Naive thymus-derived CD8-positive, alpha-beta T cell (primary cell): ENCODE measurements at places on chromosomes 5 and 9.

- DNase-seq = no peak
Measured at GRCh38 chr5:123610209-123610608, 98.2 kb downstream of the CSNK1G3 start.

GRCh38 chr5:129069292-129069691, 25.3 kb upstream of the ISOC1 start:
- DNase-seq = no peak

DNA sequence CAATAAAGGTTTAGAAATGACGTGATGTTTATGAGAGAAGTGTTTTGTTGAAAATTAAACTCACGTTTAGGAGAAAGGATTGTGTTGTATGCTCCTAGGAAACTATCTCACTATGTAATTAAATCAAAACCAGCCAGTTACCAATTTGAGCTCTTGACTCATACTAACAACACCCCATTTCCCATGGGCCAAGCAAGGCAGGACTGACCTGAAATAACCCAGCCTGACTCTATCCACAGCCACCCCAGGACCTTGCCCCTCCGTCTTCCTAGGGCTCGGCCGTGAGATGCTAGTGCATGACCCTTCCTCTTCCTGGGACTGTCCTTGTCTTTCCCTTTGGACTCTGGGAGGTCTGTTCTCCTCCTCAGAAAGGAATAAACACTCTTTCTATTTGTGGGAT, 16.4 kb downstream of the TLR4 start:
- no peak for DNase-seq

DNA sequence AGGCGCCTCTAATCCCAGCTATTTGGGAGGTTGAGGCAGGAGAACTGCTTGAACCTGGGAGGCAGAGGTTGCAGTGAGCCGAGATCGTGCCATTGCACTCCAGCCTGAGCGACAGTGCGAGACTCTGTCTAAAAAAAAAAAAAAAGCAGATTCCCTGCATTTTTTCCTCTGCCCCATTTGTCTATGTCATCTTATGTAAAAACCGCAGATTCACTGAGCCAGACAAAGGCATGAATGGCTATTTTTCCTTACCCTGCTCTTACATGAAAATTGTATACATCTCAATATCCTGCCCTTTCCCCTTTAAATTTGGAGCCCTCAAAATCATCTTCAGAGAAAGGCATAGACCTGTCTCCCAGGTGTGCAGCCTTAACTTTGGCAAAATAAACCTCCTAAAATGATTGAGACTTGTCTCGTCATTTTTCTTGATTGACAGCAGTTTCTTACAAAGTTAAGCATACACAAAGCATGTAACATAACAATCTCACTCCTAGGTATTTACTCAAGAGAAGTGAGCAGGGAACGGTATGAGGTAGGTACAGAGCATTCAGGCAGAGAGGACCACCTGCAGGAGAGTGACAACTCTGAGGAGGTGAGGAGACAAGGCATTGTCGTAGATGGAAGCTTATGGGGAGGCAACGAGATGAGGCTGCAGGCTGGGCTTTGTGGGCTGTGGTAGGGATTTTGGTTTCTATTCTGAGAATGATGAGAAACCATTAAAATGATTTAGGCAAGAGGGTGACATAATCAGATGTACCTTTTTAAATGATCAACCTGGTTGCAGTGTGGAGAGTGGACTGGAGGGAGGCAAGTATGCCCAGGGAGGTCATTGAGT, 65.7 kb upstream of the IL6ST start:
- peak; percentile 37 for DNase-seq

DNA sequence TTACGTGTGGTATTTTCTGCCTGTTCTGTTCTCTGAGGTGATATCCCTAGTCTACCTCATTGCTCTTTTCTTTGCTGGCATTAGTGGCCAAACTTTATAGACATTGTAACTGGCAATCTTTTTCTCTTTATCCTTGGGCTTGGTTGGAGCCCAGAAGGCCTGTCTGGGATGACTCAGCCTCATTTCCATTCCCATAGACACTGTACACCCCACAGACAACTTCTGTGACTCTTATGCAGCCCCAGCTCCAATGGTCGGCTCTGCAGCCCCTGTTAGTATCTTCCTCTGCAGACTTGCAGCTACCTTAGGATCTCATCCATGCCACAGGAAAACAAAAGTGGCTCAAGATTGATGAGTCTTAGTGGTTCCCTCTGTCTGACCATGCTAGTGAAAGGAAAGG, 79.8 kb downstream of the CFAP95 start:
- no peak for DNase-seq

- no peak for DNase-seq
Measured at GRCh38 chr9:126451316-126451885, 124.8 kb downstream of the MVB12B start.

DNA sequence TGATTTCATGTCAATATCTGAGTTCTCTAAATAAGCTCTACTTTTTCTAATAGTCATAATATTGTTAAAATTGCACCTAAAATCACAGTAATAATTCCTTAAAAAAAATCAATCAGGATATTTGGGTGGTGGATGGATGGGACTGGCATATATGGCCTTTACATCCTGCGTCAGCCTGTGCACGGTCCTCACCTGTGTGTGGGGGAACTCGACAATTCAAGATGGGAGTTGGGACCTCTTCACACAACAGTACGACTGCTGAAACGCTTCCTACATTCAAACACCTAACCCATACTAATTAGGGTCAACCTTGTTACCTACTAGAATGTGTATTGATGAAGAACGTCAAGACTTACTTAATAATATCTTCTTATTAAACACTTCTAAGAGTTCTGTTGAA, 90.5 kb downstream of the OSMR start:
- DNase-seq = no peak

DNA sequence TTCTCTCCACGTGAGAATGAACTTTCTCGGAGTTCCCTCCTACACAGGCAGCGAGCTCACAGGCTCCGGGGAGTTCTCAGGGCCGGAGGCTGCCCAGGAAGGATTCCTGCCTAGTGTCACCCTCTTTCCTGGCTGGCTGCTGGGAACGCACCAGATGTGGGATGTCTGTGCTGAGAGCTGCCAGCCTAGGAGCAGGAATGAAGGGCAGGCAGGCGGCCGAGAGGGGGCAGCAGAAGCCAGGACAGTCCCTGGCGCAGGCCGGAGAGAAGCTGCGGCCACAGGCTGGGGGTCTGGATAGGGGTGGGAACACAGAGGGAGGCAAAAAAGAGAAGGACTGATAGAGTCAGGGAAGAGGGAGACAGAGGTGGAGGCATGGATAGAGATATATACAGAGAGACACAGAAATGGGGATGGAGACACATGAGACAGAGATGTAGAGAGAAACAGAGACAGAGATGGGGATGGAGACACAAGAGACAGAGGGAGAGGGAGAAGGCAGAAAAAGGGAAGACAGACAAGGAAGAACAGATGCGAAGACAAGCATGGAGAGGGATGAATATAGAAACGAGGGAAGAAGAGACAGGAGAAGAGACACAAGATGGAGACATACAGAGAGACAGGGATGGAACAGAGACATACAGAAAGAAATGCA, 25.3 kb upstream of the ENHO start:
- peak; percentile 22 for DNase-seq

- DNase-seq = no peak
Measured at GRCh38 chr5:77394064-77394715, 97.9 kb downstream of the WDR41 start.

GRCh38 chr5:148290271-148291195, 21.7 kb upstream of the SPINK7 start:
- DNase-seq = no peak

GRCh38 chr9:135857371-135857786, 50.0 kb downstream of the CAMSAP1 start:
- DNase-seq = no peak

DNA sequence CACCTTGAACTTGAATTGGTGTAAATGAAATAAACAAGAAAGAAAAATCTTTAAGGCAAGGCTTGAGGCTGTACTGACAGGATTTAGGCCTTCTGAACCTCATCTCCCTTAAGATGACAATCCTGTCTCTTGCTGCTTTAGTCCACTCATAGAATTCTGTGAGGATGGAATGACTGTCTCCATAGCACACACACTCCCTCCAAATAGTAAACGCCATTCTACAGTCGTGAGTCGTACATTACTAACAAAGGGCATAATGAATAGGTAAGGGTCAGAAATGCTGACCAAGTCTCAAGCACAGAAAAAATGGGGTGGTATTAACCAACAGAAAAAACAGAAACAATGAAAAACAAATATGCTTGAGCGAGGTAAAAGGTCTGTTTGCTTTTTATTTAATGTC, 71.8 kb upstream of the SIMC1 start:
- DNase-seq = no peak

- DNase-seq = no peak
Measured at GRCh38 chr9:120583958-120584369, 4.0 kb upstream of the CDK5RAP2 start.

DNA sequence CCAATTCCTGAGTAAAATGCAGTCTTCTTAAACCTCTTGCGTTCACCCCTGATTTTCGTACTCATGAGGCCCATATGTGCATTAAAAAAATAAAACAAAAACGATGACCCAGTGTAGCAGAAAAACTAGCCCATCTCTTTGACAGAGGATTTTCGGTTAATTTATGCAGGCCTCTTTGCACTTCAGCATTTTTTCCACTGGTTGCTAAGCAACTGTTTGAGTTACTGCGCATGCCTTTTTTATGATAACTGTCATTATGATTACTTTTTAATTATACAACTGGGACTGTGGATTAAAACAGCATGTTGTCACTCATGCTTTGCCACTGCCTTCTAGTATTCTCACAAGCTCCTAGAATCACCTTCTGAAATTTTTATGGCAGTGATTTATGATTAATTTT, 165.0 kb downstream of the SMARCA2 start:
- DNase-seq = no peak

- DNase-seq = no peak
Measured at GRCh38 chr9:135379540-135380267, 99.9 kb upstream of the PPP1R26 start.

GRCh38 chr5:170861917-170862766, at the start of gene RANBP17:
TSS of gene RANBP17 (plus strand) at chr5:170862018.
- no peak for DNase-seq

- no peak for DNase-seq
Measured at GRCh38 chr9:133066181-133066983, 4.6 kb downstream of the CEL start.

DNA sequence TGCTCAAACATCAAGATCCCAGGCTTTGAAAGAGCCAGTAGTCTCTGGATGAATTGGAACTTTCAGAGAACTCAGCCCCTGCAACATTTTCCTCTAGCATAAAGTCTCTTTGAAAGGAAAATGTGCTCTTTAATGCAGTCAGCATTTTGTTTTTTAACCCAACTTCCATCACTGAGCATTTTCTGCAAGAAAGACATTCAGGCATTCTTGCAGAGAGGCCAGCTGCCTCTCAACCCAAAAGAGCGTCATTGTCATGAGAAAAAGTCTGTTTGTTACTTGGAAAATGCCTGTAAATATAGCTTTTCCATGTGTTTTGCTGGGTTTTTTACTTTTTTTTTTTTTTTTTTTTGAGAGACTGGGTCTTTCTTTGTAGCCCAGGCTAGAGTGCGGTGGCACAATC, 225.0 kb downstream of the ADAMTSL1 start:
- DNase-seq = no peak

DNA sequence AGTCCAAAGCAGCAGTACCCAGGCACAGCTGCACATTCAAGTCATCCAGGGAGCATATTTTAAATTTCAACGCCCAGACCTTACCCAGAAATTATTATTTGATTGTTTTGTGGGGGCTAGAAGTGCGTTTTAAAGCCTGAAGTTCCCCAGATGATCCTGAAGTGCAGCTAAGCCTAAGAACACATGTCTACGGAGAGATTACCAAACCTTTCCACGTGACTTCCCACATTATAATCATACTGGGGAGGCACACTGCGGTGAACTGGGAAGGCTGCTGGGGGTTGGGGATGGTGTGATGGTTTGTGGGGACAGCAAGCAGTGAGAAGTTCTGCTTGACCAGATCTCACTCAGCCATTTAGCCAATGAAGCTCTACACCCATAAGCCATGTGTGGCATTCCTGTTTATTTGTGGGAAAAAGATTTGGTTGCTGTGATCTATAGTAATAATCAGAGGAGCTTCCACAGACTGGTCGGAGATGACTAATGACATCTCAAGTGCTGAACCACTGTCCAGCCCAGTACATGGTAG, 93.4 kb upstream of the CDH6 start:
- no peak for DNase-seq

DNA sequence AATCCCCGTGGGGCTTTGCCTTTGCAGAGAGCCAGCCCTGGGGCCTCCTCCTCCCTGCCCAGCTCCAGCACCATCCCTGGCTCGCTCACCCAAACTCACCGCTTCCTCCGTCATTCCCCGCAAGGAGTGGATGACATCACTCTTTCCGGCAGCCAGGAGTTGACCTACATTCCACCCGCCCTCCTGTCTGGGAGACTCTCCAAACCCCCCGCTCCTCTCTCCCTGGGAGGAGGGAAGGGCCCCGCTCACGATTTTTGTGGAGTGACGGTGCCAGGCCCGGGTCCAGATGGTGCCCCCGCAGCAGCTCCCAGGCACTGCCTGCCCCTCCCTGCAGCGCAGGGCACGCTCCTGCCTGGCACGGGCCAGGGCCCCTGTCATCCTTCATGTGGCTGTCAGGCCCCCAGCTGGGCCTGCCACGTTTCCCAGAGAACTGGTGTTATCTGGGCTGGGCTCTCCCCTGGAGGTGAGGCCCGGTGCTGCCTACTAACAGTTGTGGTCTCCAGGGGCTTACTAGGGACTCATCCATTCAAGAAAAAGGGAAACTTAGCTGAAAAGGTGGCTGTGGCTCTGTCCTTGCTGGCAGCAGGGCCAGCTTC, 52.3 kb downstream of the NTNG2 start:
- DNase-seq = no peak

DNA sequence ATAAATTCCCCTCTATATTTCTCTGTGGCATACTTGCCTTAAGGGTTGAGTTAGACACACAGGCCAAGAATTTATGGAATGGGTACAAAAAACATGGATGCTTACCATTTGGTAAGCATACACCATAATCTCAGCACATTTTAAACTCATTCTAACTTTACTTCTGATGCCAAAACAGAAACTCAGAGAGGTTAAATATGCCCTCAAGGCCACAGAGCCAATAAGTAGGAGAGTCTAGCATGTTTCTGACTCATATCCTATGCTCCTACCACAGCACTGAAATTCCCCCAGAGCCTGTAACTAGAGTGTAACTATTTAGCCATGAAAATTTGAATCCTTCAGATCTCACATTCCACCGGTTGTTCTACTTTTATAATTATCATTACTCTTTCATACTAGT, 559.7 kb downstream of the ACTL7B start:
- DNase-seq = no peak

GRCh38 chr9:106622164-106622487, 240.8 kb upstream of the ZNF462 start:
- DNase-seq = no peak
